ENCODE measurements at places on chromosomes 3 and 15.

GRCh38 chr15:63054985-63055384 lies 12.4 kb downstream of the TPM1 start:
- DNase-seq: no peak

DNA sequence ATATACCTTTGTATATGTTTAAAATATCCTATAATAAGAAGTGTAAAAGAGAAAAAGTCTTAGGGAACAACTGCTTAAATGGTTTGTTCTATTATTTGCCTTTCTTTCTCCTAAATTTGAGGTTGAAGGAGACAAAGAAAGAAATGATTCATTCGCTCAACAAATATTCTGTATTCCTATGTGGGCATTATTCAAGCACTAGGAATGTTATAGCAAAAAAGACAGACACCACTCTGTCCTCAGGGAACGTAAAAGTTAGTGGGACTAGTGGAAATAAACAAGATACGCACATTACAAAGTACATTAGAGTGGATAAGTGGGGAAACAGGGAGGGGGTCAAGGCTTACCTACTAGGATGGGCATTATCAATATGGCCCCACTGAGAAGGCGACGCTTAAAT lies 332.2 kb downstream of the LPP start:
- DNase-seq: no peak

DNA sequence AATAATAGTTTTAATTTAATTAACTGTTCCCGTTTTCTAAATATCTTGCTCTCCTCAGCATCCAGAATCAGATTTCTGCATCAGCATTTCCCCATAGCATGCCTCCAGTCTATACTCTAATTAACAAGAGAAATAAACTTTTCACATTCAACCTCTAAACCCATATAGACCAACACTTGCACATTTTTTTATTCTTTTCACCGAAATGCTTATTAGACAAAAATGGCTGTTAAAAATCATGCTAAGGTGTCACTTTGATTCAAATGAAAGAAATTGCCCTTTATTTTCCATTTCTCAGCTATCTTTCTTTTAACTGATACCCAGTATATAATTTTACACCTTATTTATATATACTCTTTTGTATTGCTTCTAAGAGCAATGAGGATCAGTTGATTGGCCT lies 1107.1 kb upstream of the EPHA6 start:
- DNase-seq: no peak

DNA sequence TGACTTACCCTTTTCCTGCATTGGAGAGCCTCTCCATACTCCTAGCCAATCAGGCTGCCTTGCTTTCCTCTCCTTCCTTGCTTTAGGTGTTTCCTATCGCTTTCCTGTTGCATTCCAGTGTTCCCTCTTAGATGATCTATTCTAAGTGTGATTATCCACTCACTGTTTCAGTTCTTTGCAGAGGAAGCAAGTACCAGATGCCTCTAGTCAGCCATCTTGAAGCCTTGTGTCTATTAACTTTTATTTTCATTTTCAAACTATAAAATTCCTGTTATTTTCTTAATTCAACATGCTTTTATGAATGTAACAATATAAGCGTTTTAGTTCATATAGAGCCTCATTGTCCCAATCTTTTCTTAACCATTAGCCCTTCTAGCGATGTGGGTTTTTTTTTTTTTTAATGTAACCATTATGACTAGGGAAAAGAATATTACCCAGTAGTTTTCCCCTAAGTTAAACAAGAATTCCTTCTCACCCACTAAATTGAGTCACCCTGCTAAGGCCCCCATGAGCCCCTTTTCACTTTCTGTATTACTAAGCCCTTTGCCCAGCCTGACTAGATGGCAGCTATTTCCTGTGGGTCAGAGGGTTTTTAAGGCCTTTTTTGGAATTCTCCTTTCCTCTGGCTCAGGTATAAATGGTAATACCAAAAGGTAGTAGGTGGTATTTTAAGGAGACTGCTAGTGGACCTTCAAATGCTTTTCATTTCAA lies 229.4 kb upstream of the CTNNB1 start:
- no peak for DNase-seq

DNA sequence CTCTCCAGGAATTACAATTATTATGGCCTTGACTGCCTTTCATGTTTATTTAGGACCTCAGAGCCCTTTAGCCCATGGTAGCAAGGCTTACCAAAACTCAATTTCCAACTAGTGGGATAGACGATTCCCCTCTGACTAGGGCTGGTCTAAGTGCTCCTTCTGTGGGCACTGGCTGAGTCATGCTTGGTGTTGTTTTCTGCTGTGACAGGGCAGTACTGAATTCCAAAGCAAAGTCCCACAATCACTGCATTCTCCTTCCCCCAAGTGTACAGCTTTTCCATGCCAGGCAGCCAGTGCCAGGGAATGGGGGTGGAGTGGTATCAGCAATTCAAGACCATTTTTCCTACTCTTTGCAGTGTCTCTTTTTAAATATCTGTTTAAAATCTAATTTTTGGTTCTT lies 509.0 kb upstream of the NECTIN3 start:
- no peak for DNase-seq

DNA sequence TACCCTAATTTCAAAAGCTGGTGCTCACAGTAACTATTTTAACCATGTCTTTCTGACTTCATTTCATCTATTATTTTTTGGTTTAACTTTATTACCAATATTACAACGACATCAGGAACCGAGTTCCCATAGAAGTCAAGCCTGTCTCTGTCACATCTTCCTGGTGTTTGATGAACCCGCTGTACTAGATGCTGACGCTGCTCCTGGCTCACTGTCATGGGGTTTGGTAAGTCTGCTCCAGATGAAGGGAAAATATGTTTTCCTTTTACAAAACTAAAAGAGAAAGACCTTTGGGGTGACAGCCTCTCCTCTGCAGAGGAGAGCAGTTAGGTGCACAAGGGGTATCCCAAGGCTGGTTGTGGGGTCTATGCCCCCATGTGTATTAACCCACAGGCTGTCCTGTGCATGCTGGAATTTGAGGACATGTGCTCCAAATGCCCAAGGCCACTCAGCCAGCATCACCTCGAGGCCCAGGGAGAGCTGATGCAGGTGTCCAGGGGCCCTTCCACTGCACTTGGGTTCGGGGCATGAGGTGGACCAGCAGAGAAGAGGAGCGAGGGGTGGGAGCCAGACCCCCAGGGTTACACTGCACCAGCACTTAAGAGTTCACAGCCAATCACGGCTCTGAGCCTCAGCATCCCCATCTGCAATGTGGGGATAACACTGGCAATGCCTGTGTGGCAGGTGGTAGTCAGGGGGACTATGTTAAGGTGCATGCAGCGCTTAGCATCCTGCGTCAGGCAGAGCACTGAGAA lies 62.2 kb downstream of the ATP10A start:
- DNase-seq: no peak

DNA sequence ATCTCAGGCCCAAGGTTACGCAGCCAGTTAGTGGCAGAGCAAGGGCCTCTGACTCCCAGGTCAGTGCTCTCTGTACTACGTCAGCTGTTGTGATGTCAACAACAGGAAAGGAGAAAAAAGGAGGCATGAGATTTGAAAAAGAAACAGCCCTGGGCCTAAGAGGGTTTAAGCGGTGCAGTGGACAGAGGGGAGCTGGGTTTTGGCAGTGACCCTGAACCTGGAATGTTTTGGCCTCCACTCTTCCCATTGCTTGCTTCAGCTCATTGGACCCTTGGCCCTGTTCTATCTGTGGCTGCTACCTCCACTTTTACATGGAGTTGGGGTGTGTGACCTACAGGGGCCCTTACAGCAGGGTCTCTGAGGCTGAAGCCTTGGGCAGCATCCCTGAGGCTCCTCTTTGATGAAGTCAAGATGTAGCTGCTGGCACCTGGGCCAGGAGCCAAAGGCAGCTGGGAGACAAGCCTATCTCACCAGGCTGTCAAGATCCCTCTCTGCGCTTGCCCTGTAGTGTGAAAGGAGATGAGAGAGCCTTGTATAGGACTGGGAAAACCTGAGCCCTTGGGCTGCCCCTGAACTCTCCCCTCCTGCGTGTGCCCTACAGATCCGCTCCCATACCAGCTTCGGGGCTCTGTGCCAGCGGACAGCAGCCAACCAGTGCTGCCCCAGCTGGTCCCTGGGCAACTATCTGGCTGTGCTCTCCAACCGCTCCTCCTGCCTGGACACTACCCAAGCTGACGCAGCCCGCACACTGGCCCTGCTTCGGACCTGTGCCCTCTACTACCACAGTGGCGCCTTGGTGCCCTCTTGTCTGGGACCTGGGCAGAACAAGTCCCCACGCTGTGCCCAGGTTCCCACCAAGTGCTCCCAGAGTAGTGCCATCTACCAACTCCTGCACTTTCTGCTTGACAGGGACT lies 8.7 kb downstream of the DISP2 start:
- no peak for DNase-seq

DNA sequence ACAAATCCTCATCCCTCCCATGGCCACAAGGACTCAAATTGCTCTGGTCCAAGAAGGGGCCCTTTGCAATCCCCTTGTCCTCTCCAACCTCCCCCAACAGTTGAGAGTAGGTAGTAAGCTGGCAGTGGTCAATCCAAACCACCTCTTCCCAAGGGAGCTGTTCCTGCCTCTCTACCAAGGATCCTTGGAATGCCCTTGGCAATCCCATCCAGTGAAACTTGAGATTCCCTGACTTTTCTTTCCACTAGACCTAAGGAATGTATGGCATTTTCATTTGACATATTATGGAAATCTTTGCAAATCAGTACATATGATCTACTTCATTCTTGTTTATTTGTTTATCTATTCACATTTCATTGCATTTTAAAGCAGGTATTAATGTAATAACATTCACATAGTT lies 4.8 kb upstream of the RBP2 start:
- DNase-seq: no peak

- DNase-seq: no peak
These were observed 53.5 kb downstream of the SEMA5B start for GRCh38 chr3:122973893-122974615.

DNA sequence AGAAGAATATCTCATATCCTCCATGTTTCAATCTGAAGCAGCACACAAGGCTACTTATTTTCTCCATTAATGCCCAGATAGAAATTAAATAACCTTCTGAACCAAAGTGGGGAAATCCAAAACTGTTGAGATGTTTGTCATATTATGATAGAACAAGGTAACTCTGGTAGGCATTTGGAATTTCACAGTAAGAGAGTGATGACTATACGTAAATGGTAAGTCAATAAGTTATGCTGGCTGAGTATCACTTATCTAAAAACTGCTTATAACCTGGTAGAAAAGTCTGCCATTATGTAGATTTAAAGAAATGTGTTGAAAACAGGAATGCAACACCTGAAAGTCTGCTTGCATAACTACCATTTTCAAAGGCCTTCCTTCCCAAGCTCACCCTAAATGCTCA lies 17.2 kb upstream of the SLC12A8 start:
- no peak for DNase-seq

DNA sequence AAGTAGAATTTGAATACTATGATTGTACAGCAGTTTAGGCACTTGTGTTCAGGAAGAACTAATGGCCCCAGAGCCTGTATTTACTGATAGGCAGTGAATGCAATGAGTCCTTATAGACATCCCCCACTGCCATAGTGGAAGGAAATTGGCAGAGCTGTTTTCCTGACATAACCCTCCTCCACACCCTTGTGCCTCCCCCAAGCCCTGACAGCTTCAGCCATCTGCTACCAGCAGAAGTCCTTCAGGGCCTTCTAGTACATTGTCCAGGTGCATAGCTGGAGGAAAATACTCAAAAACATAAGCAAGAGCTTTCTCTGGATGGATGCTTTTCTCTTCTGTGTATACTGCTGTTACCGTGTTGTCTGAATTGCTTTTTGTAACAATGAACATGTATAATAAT lies 20.6 kb downstream of the ARHGAP31 start:
- DNase-seq: no peak

- DNase-seq: no peak
These were observed 245.3 kb downstream of the RPLP1 start for GRCh38 chr15:69697916-69698315.

- DNase-seq: no peak
These were observed 68.0 kb upstream of the HES1 start for GRCh38 chr3:194067949-194068362.

DNA sequence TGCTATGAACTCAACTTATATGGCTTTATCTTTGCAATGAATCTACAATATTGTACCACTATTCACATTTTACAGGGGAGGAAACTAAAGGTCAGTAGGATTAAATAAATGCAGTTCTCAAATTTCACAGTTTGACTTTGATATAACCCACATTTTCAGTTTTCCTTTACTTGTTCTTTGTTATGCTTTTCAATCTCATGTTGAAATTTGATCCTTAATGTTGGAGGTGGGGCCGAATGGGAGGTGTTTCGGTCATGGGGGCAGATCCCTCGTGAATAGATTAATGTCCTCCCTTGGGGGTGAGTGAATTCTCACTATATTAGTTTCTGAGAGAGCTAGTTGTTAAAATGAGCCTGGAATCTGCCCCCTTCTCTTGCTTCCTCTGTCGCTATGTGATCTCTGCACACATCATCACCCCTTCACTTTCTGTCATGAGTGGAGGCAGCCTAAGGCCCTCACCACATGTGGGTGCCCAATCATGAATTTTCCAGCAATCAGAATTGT lies 44.7 kb downstream of the CD200 start:
- DNase-seq: no peak

DNA sequence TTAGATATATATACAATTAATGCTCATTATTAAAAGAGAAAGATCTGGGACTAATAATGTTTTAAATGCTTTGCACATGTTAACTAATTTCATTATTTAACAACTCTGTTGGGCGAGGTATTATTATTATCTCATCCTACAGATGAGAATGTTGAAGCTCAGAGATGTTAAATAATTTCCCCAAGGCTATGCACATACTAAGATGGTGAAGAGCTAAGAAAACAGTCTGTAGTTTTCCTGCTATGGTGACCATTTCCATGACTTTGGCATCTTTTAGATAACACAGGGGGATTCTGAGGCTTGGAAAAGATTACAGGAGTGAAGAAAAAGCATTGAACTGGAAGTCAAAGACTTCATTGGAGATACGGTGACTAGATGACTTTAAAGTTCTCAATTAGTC lies 226.7 kb downstream of the ZMAT3 start:
- no peak for DNase-seq

- peak; percentile 16 for DNase-seq
These were observed 366.8 kb upstream of the ZNF385D start for GRCh38 chr3:22117751-22118346.

- peak; percentile 40 for DNase-seq
These were observed 45.0 kb upstream of the FGF12 start for GRCh38 chr3:192772240-192772894.

DNA sequence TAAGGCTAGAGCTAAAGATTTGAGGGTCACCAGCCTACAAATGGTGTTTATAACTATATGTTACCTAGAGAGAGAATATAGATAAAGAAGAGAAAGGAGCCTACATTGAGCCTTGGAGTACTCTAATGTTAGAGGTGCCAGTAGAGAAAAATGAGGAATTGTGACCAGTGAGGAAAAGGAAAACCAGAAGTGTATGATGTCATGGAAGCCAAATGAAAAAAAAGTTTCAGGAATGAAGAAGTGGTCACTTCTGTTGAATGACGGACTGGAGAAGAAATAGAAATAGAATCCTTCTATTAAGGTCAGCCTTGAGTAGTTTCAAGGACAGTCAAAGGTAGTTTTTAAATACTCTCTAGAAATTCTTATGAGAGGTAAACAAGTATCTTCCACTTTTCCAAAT lies 51.2 kb upstream of the MLF1 start:
- no peak for DNase-seq

- no peak for DNase-seq
These were observed 38.8 kb downstream of the IMPG2 start for GRCh38 chr3:101281521-101282030.
